HEK293T (cell line): ENCODE measurements at places on chromosomes 13 and 19.

DNA sequence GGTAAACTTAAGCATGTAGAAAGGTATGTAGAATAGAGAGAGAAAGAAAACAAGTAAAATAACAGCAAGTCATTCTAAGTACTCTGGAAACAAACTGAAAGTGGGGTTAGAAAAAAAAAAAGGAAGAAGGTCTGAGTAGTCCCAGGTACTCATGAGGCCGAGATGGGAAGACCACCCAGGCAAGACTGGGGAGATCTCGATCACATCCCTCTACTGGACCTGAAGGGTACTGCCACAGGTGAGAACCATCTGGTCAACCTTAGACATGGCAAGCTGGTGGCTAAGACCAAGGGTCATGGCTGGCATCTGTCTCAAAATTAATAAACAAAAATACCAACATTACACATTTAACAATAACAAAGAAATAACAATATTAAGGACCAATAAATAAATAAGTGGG is 36.3 kb upstream of the ZNF724 start:
- DNase-seq, result peak; percentile 11

GRCh38 chr19:12864721-12865715 is 16.2 kb downstream of the DNASE2 start:
- DNase-seq, result no peak

DNA sequence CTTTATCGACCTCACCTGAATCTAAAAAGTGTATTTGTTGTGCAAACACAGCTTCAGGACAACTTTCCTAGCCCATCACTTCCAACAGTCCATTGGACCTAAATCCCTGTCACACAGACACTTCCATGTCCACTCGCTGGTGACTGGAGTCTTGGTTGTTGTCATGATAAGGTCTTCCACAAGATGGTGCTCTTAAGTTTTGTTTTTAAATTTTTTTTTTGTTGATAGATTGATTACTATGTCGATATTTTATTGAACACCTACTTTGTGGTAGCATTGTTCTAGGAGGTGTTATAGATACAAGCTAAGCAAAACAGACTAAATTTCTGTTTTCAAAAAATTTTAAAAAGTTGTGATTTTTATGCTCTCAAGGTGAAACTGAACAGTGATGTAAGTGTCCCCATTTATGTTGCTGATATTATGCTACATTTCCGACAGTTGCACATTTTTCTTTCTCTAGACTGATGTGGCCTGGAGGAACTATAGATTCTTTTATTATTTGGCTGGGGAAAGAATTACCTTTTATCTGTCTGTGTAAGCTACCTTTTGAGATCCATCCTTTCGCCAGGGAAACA is 8.1 kb upstream of the ERICH6B start:
- DNase-seq, result peak; percentile 53

DNA sequence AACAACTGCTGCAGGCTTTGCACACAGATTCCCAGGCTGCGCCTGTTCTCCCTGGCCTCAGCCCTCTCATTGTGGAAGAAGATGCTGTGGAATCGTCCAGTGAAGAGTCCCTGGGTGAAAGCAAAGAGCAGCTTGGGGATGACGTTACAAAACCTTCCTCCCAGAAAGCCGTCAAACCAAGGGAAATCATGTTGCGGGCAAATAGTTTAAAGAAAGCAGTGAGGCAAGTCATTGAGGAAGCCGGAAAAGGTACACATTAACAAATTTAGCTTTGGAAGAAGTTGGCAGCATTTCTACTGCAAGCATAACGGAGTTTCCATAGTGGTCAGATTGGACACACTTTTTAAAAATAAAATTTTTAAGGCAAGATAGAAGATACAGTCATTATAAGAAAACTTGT is 82.9 kb upstream of the AKAP11 start:
- DNase-seq, result no peak

GRCh38 chr19:33085570-33086128 is 4.7 kb downstream of the GPATCH1 start:
- no peak for DNase-seq
